Substantia nigra (tissue), 51 donors: ENCODE measurements at places on chromosomes 6 and 20.

DNA sequence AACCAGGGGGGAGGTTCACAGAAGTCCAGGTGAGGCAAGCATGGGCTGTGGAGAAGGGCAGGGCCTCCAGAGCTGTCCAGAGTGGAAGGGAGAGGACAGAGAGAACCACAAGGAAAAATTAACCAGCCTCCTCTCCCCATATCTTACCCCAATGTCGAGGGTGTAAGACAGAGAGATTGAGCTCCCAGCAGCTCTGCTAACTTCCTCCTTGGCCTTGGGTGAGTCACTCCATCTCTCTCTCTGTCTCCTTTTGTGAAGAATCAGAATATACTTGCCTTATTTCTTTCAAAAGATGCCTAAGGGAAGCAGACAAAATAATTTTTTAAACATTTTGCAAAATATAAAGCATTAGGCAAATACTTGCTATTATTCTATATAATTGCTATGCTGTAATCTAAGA is 58.3 kb upstream of the IYD start:
- no peak for DNase-seq

GRCh38 chr20:50911030-50911429 is 20.2 kb downstream of the ADNP start:
- DNase-seq = no peak

DNA sequence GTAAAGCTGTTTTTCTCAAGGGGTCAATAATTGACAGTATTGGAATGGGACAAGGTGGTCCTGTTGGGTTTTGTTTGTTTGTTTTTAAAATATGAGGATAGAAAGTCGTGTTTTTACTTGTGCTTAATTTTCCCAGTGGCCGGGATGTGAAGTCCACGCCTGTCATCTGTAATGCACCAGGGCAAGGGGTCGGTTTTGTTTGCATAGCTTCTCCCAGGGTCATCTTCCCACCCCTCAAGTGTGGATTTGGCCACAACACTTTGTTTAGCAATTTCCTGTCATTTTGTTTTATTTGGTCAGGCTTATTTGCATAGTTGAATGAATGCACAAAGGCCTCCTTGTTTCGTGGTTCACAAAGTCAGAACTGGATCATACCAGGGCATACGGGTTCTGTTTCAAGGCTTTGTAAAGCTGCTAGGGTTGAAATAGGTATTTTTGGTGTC is 29.8 kb downstream of the SYNJ2 start:
- DNase-seq = no peak

GRCh38 chr6:36980876-36981619 is 4.9 kb downstream of the MTCH1 start:
- no peak for DNase-seq

DNA sequence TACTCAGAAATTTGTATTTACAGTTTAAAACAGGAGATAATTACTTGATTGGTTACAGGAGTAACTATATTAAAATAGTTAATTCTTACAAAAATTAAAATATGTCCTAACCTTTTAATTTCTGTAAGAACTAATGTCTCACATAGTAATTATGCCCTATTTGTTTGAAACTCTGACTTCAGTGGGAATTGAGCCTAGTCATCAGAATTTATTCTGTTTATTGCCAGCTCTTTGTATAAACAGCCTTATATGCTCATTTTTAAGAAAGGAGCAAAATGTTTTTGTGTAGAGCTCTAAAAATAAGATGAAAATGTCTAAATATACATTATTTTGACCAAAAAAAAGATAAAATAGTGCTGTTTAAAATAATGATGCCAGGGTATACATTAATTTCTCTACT is 21.5 kb downstream of the TRMT11 start:
- DNase-seq = no peak

DNA sequence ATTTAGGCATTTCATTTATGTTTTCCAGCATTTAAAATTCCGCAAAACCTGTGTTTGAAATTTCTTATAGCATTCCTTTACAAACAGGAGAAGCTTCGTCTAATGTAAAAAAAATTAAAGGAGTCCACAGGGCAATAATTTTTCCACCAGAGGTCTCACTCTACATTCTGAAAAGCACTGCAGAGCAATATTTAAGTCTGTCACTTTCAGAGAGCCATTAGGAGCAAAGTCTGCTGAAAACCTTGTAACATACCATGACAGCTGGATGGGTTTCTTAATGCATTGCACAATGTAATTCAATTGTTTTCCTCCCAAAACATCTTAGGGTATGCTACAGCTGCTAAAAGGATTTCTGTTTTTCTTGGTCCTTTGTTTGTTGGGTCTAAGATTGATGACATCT is 18.0 kb downstream of the BAG2 start:
- DNase-seq = no peak

GRCh38 chr20:37308086-37309050 is 18.9 kb downstream of the MANBAL start:
- no peak for DNase-seq

GRCh38 chr20:51176876-51177275 is 154.0 kb upstream of the KCNG1 start:
- no peak for DNase-seq

GRCh38 chr6:31922942-31923341 is 4.6 kb upstream of the C2 start:
- DNase-seq = no peak
